Psoas muscle (tissue), 8 donors: ENCODE measurements at places on chromosomes 11 and 22. TPM values are rescaled to one million over a fixed set of nuclear protein-coding genes. Genes with fewer than 3 reads are reported as not detected.

The DGCR6 gene
- polyA plus RNA-seq = 27.7 TPM

DNA sequence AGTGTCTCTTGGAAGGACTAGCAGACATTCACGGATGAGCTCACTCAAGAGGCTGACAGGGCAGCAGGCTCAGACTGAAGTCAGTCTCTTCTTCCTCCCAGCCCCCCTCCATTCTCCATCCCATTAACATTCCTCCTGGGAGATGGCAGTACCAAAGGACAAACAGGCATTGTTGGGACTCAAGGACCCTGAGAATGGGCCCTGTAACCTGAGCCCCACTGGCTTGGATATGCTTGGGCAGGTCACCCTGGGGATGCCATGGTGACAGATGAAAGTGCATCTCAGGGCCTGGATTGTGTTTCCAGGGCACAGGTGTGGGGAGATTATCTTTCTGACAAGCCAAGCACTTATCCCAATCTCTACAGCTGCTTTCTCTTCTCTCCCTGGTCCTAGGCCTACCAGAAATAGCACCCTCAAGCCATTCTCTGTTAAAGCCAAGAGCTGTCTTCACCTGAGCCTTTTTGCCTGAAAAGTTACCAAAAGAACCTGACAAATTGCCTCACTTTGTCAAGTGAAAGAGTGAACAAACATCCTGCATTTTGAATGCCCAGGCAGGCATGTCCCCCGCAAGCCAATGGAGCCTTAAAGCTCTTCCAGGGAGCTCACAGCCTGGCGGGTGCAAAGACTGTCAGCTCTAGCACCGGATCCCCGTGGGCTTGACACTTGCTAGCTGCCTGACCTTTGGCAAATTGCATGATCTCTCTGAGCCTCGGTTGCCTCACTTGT, 366.0 kb upstream of the NARS2 start:
- no peak for DNase-seq

The DGCR2 gene
- 24.5 TPM for polyA plus RNA-seq

DNA sequence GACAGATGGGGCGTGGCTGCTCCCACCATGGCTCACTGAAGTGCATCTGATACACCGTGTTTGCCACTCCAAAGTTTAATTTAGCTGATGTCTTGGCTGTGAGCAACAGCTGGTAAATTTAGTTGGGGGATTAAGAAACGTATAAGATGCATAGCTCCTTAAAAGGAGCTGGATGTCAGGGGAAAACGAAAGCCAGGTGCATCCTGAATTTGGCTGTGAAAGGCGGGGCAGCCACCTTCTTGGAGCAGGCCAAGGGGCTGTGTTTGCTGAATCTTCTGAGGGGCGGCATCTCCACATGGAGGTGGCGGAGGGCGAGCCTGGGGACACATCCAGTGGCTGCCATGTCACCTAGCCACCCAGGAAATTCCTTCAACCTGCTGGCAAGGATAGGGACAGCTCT, 20.7 kb upstream of the NCF4 start:
- DNase-seq = no peak

GRCh38 chr11:8841899-8842298, 69.1 kb upstream of the AKIP1 start:
- no peak for DNase-seq

DNA sequence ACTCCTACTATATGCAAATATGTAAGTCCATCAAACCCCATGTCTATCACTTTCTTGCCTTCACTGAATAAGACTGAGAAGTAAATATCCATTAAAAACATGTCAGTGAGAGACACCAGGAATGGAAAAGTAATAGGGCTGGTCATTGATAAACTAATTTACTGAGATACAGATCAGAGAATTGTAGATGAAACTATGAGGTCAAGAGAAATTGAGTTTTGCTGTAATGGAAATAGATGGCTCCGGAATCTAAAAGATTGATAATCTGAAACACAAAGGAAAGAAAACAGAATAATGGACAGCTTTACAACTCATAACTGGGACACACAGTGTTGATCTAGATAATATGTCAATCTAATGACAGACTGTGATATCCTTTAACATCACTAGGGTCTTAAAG, 1018.3 kb upstream of the RAG2 start:
- DNase-seq = no peak

DNA sequence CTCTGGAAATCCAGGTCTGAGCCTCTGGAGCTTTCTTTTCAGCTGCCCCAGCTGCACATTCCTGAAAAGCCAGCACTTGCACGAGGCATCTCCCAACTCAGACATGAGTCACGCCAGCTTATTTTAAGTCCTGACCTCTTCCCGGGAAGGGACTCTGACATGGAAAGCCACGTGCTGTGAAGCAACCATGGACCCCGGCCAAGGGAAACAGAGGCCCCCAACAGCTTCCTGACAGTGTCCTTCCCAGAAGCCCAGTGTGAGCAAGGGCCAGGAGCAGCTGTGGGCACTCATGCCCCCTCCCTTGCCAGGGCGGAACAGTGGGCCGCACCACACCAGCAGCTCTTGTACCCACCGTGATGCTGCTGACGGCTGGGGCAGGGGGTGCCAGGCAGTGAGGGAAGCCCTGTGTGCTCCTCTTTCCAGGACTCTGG, 118.8 kb upstream of the CADM1 start:
- DNase-seq = peak; percentile 91

DNA sequence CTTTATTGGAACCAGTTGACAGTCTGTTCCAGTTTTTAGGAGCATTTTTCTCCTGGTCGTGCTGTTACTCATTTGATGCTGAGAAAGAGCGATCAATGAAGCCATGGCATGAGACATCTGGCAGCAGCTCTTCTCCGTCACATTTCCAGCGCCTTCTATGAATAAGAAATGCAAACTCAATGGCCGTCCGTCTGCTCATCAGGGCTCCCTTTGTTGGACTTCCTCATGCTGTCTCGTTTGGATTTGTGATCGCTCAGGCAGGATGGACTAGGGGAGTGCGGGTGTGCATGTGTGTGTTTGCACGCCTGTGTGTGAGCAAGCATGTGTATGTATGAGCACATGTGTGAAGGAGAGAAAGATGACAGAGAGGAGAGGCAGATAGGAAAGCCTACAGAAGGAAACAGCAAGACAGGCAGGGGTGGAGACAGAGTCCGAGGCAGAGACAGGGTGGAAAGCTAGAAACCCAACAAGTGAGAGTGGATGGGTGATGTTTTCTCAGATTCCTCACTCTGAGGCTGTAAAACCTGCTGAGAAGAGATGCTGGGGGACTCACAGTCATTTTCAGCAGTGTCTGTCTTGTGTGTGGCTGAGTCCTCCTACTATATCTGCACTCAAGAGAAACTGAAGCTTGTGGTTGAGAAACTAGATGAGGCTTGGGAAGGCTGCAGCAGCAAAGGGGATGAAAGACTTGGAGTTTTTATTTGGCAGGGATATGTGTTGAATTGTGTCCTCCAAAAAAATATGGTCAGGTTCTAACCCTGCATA, 56.0 kb upstream of the CLMP start:
- no peak for DNase-seq

DNA sequence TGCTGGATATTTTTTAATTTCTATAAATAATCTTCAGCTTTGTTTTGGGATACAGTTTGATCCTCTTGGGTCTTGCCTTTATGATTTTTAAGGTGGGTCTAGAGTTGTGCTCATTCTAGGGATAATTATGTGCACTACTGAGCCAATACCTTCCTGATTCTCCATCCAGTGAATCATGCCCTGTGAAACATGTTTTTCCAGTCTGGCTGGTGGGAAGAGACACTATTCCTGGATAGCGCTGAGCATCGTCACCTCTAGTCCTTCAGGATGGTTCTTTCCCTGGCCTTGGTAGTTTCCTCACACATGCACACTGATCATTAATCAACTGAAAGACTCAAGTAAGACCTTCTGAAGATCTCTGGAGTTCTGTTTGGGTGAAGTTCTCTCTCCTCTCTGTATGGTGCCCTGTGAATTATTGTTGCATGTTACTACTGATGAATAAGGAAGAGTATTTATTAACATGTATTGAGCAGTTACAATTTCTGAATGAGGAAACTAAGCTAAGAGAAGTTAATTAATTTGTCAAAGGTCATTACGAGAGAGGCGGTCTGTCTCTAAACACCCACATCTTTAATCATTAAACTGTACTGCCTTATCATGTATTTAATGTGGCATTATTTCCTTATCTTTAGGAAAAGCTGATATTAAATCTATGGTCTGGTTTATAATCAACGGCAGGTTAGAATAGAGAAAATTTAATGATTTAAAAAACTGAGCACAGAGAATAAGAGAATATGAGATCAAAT, 39.1 kb upstream of the LIPT2 start:
- no peak for DNase-seq

DNA sequence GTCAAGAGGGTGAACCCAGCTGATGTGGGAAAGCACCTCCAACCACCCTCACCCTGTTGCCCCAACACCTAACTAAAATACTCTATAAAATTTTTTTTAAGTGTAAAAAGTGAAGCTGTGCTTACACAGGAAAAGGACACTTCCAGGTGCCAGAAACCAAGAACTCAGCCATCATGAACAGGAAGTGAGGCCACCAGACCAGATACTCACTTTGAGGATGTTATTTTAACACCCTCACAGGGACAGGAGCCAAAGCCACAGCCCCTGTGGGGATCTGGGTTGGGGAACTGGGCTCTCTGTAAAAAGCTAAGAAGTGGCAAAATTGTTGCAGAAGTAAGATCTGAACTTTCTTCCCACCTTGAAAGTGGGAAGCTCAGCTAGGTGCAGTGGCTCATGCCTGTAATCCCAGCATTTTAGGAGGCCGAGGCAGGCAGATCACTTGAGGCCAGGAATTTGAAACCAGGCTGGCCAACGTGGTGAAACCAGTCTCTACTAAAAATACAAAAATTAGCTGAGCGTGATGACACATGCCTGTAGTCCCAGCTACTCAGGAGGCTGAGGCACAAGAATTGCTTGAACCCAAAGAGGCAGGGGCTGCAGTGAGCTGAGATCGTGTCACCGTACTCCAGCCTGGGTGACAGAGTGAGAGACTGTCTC, 3.8 kb downstream of the RSPH14 start:
- DNase-seq = no peak

GRCh38 chr22:17924735-17925364, 99.5 kb downstream of the MICAL3 start:
- no peak for DNase-seq

GRCh38 chr11:66653123-66653522, 14.6 kb downstream of the RBM4 start:
- DNase-seq = no peak

- peak; percentile 87 for DNase-seq
These were observed 28.6 kb upstream of the RASL10A start for GRCh38 chr22:29344137-29344536.

GRCh38 chr22:40179526-40179925, 1.8 kb downstream of the TNRC6B start:
- DNase-seq = no peak

- no peak for DNase-seq
These were observed 71.4 kb upstream of the BMAL1 start for GRCh38 chr11:13206086-13206640.
